ENCODE measurements at places on chromosomes 2 and 18.

DNA sequence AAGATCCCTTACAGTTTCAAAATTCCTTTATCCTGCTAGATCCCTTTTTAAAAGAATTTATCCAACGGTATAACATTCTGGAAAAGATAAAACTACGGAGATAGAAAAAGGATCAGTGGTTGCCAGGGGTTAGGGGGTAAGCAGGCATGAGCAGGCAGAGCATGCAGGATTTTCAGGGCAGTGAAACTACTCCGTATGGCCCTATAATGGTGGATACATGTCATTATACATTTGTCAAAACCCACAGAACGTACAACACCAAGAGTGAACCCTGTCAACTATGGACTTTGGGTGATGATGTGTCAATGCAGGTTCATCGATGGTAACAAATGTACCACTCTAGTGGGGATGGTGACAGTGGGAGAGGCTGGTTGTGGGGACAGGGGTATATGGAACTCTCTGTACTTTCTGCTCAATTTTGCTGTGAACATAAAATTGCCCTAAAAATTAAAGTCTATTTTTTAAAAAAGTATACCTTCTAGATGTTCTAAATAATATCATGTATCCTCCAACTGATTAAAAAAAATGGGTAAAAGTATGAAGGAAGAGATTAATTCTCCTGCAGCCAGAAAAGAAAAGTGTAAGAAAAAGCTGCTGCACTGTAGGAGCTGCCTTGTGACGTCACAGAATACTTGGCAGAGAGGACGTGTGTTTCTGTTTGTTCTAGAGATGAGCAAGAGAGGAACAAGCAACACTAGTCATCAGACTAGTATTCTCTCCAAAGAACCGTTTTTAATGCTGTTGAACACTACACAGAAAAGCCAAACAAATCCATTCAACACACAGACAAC lies 23.6 kb downstream of the ANKRD44 start:
- no peak for DNase-seq

- no peak for DNase-seq
Observed at GRCh38 chr2:82428251-82428650, 2030.8 kb downstream of the SUCLG1 start.

DNA sequence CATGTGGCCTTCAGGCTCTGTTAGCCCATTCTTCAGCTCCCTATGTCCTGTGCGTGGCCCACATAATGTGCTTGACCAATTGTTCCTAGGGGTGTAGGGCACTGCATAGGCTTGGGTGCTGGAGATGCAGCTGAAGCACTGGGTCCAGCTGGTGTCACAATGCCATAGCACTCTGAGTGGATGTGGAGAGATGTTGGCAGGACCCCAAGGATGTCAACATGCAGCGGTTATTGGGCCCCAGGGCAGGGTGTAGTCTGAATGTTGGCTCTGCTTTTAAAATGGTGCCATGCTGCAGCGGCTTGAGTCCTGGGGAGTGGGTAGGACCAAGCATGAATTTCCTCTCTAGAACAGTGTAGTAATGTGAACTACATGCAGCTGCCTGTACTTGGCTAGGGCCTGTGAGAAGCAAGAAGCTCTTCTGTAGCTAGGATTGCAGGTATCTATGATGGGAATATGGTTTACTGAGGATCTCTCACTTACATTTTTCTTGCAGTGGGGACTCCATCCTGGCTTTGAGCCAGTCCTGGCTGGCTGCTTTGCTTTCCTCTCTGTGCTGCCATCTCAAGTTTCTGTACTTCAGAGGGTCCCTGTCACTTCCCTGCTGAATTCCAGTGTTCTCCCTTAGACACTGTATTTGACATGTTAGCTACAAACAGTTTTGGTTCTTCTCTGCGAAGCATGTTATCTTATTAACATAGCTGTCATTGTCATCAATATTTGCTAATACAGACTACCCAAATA lies 148.4 kb downstream of the CSRNP3 start:
- no peak for DNase-seq

DNA sequence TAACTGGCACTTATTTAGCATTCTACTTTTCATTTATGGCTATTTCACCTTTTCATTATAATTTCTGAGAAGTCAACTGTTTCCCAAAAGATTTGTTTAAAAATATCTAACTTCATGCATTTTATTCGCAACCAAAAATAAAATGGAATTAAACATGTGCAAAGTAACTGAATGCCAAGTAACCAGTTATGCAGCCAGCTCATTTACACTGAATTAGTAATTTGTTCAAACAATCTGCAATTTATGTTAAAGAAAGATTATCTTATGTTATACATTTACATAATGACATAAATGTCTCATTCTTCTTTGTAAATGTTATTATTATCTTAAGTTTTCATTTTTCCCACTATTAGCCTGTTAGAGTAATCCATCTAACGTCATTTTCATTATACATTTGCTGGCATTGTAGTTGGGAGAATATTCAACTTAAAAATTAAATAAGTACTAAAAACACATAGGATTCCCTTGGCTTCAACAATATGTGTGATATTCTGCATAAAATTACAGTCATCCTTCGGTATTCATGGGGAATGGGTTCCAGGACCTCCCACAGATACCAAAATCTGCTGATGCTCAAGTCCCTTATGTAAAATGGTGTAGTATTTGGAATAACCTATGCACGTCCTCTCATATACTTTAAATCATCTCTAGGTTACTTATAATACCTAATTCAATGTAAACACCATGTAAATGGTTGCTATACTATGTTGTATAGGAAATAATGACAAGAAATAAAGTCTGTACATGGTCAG lies 43.7 kb upstream of the STAM2 start:
- DNase-seq = no peak

- no peak for DNase-seq
Observed at GRCh38 chr18:36724591-36725001, 104.2 kb downstream of the TPGS2 start.

DNA sequence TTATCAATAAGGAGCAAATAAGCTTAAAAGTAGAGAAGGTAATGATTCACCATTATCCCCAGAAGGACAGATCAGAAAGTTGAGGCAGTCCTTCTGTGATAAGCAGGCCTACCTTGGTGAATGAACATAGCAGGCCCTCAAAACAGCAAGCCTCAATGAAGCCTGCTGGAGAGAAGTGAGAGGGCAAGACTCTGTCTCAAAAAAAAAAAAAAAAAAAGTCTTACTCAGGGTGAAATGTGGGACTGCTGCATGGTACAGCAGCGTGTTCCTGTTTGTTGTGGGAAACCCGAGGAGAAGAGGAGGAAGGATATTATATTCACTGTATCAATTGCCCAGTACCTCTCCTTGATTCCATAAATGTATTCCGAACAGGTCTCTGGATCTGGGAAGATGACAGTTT lies 8.7 kb upstream of the HAT1 start:
- no peak for DNase-seq

Data from activated T-cell treated with anti-CD3 and anti-CD28 coated beads for 48 hours (primary cell).